ENCODE measurements at places on chromosomes 5 and 9.

DNA sequence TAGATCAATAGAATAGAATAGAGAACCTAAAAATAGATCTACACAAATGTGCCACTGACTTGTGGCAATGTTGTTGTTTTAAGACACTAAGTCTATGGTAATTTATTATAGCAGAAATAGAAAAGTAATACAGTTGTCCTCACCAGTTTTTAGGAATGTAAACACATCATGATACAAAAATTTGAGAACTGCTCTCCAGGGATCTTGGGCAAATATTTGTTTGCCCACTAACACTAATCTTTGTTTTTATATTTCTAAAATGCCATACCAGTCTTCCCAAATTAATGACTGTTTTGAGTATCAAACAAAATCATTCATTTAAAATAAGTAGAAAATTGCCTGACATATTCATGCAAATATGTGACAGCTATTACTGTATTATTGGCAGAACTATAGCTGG, 297.6 kb downstream of the BRINP1 start:
- DNase-seq, result no peak

GRCh38 chr5:142897328-142897727, 127.2 kb downstream of the ARHGAP26 start:
- DNase-seq, result no peak

- no peak for DNase-seq
Measured at GRCh38 chr9:133396952-133397351, 20.8 kb downstream of the STKLD1 start.

DNA sequence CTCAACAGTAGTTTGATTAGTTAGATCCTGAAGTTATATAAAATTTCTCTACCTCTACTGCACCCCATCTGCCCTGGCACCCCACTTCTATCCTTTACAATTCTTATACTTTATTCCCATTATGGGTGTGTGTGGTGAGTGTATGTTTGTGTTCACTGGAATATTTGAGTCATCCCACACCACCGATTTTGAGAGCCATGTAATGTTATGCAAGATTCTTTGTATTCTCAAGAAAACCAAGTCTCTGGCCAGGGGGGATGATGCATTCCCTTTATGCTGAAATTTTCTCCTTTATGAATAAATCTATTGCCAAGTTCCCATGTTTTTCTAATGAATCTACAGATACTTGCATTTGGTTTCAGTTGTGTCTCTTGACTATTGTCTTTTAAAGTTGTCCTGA, 266.8 kb downstream of the ARHGEF28 start:
- no peak for DNase-seq

DNA sequence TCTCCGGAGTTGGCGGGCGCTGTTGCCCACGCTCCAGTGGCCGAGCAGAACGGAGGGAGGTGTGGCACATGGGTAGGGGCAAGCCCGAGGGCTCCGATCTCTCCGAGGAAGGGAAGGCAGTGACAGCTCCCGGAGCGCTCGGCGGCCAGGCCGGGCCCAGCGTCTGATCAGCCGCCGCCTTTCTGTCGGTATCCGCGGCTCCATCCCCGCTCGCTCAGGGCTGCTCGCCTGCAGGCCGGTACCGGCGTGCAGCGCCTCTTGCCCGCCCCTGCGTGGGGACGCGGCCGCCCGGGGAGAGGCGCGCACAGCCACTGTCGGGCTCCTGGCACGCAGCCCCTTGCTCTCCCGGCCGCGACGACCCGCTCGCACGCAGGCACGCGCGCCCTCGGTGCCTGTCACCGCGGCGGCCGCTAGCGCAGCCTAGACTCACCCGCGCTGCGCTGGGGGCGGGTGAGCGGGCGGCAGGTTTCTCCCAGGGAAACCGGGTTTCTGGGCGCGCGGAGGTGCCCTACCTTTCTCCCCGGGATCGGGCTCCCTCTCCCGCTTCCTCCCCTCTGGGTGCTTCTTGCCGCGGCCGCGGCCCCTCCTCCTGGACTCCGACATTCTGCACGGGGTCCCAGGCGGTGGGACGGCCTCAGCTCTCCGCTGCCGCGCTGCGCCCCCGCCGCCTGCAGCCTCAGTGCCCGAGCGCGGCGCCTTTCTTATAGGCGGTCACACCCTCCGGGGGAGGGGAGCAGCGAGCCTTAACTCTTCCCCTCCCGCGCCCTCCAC, 108.4 kb downstream of the PSD2 start:
- peak; percentile 4 for DNase-seq
